Stimulated activated CD4-positive, alpha-beta T cell treated with anti-CD3 and anti-CD28 coated beads, Interleukin-12 subunit alpha, Interleukin-12 subunit beta, amount 100 ng/mL, for 4 hours (primary cell): ENCODE measurements at places on chromosomes 2 and 18.

- DNase-seq, result no peak
Measured at GRCh38 chr18:60585670-60586069, 213.1 kb upstream of the MC4R start.

DNA sequence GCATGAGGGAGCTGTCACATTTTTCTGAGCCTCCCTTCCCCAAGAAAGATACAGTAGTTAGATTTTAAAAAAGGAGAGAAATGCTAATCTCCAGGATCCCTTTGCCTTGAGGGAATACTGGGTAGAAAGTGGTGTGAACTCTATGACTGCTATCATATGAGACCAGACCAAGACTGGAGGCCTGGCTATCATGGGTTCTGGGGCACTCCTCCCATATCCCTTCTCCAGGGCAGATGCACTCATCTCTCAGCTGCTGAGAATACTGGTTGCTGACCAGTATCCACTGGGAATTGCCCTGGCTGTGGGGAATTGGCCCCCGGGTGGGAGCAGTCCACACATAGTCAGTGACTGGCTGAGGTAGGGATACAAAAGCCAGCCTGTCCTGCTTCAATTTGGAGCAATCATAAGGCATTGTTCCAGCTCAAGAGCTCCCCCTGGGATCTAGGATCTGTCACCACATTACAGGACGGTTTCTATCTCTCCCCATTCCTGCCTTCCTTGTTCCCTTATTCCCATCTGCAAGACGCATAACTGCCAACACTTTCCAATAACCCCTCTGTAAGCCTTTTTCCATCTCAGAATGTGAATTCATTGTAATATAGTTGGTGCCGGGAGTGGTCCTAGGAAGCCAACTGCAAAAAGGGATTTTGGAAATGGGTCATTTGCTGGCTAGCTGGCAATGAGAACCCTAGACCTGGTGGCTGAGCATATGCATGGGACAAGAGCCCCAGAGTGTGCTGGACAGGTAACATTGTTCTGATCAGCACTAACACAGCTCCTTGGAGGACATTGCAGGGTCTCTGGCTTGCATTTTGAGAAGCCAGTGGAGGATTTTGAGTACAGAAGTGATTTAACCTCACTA, 35.4 kb upstream of the REEP1 start:
- DNase-seq, result no peak

- no peak for DNase-seq
Measured at GRCh38 chr2:60336442-60337141, 216.9 kb downstream of the BCL11A start.

- DNase-seq, result no peak
Measured at GRCh38 chr18:12361770-12362378, 15.2 kb downstream of the AFG3L2 start.

GRCh38 chr18:57057890-57058289, 89.0 kb upstream of the BOD1L2 start:
- DNase-seq, result no peak

DNA sequence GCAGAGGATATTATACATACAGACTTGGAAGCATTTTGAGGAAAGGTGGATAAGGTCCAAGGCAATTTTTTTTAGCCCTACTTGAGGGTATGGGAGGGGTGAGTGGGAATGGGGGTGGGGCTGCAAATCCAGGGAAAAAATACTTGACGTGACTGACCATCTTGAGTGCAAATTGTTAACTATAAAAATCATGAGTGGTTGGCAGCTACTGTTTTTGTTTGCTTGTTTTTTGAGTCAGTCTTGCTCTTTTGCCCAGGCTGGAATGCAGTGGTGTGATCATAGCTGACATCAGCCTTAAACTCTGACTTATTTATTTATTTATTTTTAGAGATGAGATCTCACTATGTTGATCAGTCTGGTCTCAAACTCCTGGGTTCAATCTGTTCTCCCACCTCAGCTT, 458.8 kb downstream of the PIK3C3 start:
- no peak for DNase-seq

DNA sequence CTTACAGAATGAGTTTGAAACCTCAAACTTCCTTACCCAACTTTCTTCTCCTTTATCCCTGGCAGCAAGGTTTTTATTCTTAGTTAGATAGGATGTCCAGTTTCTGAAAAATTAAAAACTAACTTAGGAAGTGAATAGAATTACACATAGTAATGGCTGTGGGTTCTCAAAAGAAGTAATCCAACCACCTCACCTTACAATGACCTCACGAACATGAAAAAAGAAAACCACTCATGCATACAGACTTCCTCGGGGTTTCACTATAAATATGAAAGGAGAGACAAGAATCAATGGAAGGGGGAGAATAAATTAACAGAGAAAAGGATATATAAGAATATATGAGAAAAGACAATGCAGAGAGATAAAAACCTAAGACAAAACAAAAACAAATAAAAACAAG, 1044.3 kb upstream of the KLHL29 start:
- DNase-seq, result no peak

- DNase-seq, result no peak
Measured at GRCh38 chr2:157413326-157414035, 30.4 kb downstream of the CYTIP start.

DNA sequence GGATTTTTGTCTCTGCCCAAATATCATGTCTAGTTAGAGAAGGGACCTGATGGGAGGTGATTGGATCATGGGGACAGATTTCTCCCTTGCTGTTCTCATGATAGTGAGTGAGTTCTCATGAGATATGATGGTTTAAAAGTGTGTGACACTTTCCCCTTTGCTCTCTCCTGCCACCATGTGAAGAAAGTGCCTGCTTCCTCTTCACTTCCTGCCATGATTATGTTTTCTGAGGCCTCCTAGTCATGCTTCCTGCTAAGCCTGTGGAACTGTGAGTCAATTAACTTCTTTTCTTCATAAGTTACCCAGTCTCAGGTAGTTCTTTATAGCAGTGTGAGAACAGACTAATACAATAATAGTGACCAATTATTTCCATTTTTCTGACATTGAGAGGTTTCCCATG, 167.3 kb upstream of the CYRIA start:
- no peak for DNase-seq

DNA sequence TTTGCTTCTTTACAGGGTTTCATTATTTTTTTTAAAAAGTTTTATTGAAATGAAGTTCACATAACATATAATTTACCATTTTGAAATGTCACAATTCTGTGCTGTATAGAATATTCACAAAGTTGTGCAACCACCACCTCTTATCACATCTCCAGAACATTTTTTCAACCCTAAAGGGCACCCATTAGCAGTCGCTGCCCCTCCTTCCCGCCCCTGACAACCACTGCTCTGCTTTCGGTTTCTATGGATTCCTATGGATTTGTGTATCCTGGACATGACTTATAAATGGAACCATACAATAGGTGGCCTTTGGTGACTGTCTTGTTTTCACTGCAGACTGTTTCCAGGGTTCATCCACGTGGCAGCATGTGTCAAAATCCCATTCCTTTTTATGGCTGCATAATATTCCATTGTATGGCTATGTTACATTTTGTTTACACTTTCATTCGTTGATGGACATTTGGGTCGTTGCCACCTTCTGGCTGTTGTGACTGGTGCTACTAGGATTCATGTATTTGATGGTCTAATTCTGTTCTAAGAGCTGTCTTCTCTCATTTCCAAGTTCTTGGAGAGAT, 52.6 kb downstream of the SH3BP4 start:
- DNase-seq, result no peak

- DNase-seq, result no peak
Measured at GRCh38 chr2:138381373-138381772, 120.2 kb upstream of the SPOPL start.

DNA sequence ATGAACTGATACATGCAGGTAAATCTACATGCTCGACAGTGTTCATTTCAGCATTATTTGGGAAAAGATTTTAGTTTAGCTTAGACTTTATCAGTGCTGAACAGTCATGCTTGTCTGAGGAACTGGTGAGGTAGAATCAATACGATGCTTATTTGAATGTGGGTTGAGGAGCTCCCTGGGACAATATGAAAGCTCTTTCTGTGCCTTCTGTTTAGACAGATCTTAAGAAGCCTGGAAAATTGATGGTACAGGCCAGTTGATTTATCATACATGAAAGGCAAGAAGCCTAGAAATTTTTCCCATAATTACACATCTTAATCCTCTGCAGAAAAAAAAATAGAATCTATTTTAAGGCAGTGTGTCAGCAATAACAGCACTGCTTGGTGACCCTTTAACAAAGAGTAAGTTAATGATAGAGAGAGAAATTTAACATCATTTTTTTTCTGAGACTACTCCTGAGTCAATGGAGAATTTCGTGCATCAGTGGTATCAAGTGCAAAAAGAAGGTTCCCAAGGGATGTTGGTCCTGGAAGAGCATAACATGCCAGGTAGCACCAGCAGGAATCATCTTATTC, 252.2 kb upstream of the CDH20 start:
- DNase-seq, result no peak

DNA sequence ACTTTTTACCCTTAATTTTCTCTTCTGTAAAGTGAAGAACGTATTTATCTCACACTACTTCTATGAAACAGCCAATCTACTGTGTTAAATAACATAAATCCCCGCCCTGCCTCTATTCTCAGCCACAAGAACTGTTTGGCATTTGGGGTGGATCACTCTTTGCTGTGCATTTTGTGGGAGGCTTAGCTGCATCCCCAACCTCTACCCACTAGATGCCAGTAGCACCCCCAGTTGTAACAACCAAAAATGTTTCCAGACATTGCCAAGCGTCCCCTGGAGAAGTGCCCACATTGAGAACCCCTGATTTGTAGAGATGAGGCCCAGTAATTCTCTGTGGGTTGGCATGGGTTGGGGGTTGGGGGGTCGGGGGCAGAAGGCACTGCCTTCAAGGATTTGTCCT, 94.7 kb upstream of the BOD1L2 start:
- DNase-seq, result no peak
